ENCODE measurements at places on chromosomes 1 and 21.
A peak's percentile ranks its signal among the peaks of the same experiment; 100 is the strongest.

DNA sequence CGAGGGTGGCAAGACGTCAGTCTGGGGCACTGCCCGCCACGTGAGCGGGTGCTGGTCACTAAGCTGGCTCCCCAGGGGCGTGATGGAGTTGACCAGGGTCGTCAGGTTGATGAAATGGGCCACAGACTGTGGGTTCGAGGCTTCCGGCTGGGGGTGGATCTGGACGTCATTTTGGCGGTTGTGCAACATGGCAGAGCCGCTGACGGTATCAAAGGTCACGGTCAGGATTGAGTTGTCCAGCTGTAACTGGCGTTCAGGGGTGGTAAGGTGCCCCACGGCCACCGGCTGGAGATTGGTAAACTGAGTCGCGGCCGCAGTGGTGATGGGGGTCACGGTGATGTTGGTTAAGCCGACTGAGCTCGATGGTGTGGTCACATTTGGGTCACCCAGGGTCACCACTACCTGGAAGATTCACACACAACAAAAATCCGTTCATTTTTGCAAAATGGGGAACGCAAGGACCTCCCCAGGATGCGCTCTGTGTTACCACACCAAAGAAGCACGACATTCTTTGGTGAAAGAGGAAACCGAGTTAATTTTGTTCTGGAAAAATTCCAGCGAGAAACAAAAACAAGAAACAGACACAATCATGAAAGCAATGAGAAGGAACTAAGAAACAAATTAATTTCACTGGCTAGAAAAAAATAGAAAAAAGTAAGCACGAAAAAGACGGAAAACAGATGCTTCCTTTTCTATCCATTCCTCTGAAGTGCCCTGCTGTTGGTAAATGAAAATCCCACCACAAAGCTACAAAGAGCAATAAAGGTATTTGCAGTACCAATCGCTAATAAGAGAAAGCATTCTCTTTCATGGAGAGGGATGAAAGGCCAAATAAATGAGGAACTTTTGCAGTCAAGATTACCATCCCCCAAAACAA lies 34.7 kb upstream of the RIPK4 start:
- DNase-seq = no peak

GRCh38 chr21:46340998-46341397 lies 17.0 kb downstream of the PCNT start:
- no peak for DNase-seq

- DNase-seq = no peak
These were observed 6.2 kb downstream of the MAP1LC3C start for GRCh38 chr1:241992734-241993133.

DNA sequence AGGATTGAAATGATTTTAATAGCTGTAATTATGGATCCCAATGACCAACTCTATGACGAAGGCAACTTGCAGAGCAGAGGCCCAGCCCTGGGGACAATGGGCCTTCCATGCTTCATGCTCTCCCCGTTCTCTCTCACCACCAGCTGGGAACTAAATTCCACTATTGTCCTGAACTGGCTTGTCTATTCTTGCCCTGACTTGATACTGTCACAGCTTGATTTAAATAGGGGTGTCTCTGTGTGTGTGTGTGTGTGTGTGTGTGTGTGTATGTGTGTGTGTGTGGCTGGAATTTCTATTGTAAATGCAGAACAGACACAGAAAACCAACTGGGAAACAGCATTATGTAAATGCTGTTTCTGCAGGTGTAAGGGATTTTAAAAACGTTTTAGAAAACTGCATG lies 57.0 kb downstream of the SLC22A15 start:
- DNase-seq = no peak

- DNase-seq = no peak
These were observed 6.5 kb downstream of the RNF207 start for GRCh38 chr1:6212193-6212959.

DNA sequence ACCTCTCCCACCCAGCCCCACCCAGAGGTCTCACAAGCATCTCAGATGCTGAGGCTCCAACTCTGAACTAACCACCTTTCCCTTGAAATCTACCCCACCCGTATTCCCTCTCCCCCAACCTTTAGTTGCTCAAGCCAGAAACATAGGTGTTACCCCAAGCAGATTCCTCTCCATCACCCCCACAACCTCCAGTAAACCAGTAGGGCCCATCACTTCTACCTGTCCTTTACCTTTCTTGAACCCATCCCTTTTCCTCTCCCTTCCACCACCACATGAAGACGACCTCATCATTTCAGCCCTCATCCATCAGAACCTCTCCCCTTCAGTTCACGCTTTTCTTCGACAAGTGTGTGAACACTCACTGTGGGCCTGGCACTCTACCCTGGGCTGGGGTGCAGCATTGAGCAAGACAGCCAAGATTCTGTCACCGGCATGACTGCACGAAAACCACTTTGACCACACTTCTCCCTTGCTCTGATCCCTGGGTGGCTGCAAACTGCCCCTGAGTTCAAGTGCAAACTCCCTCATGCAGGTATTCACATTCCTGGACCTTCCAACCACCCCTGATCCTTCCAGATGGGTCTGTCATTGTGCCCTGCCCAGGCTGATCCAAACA lies 65.5 kb upstream of the LAPTM5 start:
- DNase-seq = peak; percentile 31

Measured in GM03348 (cell line).